ENCODE measurements at places on chromosomes 12 and 14.

GRCh38 chr14:69715725-69716477, 51.0 kb upstream of the SRSF5 start:
- peak; percentile 45 for DNase-seq

GRCh38 chr14:21244544-21244943, 24.7 kb downstream of the HNRNPC start:
- no peak for DNase-seq

GRCh38 chr14:97268097-97268496, 470.9 kb downstream of the VRK1 start:
- no peak for DNase-seq

- DNase-seq, result no peak
Observed at GRCh38 chr12:19128485-19128884, 1.0 kb upstream of the PLEKHA5 start.

DNA sequence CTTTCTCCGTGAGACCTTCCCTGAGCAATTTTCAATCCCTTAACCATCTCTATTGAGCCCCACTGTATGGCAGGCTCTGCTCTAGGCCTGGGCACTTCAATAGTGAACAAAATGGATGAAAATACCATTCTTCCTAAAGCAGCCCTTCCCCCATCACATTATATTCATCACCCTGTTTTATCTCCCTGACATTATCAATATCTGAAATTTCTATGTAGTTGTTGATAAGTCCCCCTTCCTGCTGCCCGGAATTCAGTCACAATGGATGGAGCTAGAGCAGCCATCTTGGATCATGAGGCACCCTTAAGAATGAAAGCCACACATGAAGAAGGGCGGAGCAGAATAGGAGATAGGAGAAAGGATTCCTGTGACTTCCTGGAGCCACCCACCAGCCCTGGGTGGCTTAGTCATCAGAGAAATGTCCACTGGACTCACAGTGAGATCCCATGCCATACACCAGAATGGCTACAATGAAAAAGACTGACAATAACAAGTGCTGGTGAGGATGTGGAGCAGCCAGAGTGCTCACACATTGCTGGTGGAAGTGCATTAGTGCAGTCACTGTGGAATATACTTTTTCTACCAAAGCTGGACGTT, 33.9 kb downstream of the SCARB1 start:
- DNase-seq, result no peak

GRCh38 chr12:33322519-33322918, 117.1 kb downstream of the SYT10 start:
- DNase-seq, result no peak

DNA sequence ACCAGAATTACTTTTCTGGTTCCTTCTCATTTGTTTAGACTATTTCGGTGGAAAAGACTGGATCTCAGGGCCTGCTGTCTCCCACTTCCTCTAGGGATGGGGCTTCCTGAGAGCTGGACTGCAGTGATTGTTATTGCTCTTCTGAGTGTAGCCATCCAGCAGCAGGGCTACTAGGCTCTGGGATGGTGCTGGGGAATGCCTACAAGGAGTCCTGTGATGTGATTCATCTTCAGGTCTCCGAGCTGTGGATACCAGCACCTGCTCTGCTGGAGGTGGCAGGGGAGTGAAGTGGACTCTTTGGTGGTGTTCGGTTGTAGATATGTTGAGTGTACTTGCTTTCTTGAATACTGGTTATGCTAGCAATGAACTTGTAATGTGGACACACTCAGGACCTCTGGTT, 42.7 kb downstream of the AEBP2 start:
- DNase-seq, result no peak

- DNase-seq, result no peak
Observed at GRCh38 chr12:127606476-127607015, 660.4 kb upstream of the TMEM132C start.

DNA sequence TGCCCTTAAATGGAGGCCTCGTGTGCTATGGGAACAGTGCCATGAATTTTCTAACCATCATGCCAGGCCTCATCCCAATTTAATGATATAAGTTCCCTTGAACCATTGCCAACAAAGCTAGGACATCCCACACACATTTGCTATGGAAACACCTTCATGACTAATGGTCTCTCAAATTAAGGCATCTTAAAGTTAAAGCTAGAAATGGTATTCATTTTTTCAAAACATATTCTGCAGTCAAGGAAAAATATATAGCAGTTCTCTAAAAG, 117.3 kb downstream of the BTG1 start:
- DNase-seq, result no peak

DNA sequence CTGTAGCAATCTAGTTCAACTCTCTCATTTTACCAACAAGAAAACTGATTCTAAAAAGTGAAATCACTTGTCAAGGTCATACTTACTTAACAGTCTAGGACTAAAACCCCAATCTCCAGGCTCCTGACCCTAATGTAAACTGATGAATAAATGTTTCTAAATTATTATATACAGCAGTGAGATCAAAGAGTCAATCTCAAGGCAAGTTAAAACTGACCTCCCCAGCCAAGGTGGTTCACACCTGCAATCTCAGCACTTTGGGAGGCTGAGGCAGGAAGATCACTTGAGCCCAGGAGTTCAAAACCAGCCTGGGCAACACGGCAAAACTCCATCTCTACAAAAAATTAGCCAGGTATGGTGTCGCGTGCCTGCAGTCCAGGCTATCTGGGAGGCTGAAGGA, 15.3 kb downstream of the CLIP1 start:
- DNase-seq, result no peak

GRCh38 chr12:117629454-117629853, 268.0 kb upstream of the NOS1 start:
- no peak for DNase-seq

DNA sequence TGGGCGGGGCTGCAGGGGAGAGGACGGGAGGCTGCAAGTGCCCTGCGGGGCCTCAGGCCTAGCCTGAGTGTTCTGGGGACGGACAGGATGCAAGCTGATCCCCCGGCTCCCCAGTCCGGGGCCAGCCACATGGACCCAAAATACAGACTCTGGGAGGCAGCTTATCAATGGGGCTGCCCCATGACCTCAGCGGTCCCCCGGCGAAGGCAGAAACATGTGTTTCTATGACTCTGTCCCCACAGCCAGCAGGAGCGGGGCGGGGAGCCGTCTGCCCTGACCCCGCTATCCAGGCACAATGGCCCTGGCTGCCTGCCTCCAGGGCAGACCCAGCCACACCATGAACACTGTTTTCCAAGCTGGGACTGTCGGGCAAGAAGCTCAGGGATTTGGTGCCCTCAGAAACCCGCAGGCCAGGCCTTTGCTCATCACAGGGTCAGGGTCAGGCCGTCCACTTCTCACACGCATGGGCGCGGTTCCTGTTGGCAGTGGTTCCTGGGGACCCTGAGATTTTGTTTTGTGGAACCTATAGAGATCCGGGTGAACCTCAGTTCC, 75.0 kb downstream of the RFLNA start:
- no peak for DNase-seq

- peak; percentile 70 for DNase-seq
Observed at GRCh38 chr14:54722791-54723432, 156.0 kb downstream of the SAMD4A start.

- no peak for DNase-seq
Observed at GRCh38 chr12:88994537-88994936, 357.8 kb downstream of the DUSP6 start.

- DNase-seq, result peak; percentile 45
Observed at GRCh38 chr14:63203618-63204406, 431 bp upstream of the RHOJ start.

GRCh38 chr14:23045419-23046357, 3.7 kb downstream of the PSMB11 start:
- no peak for DNase-seq

DNA sequence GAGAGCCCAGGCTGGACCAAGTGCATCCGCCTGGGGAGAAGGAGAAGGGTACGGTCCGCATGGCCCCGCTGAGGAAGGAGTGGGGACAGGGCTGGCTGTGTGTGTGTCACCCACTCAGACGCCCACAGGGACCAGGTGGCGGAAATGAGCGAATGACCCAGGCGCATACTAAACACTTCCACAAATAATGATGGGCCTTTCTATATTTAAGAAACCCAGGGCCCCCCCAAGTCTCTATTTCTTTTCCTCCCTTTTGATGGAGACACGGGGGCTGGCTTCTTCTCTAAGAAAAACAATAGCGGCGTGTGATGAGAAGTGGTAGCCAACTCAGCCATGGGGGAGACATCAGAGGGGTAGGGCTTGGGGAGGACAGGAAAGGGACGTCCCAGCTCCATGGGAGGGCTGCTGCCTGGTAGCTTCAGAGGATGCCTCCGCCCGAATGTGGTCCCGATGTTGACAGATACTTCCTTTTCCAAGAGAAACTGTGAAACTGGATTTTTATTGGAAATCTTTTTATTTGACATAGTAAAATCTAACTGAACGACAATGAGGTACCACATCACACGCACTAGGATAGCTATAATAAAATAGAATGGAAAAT, 6.3 kb upstream of the MAP1LC3B2 start:
- no peak for DNase-seq

GRCh38 chr12:50275556-50275955, 7.8 kb downstream of the LIMA1 start:
- DNase-seq, result peak; percentile 26

DNA sequence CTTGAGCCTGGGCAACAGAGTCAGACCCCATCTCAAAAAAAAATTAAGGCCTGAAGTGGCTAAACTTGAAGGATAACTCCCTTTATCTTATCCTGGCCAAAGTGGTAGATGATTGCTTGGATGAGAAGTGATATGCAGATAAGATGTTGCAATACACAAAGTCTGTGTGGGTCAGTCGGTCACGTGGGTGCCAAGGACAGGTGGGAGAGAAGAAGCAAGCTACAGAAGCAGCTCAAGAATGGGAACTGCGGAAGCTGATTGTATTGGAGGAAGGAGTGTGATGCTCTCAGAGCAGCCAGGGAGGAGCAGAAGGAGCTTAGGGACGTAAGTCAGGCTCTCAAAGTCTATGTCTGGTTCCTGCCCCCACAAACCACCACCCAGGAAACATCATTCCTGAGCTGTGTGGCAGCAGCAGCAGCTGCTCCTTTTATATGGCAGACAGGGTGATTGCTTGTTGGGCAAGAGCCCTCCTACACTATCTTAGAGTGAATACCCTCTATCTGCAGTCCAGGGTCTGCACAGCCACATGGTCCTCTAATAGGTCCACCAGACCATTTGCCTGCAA, 54.5 kb downstream of the ATP2A2 start:
- DNase-seq, result no peak

GRCh38 chr14:24634158-24634557, at the start of gene GZMB:
Gene GZMB, minus strand, starts transcription at chr14:24634190. Its CDS starts 30 bp downstream, at chr14:24634160.
- no peak for DNase-seq

- DNase-seq, result no peak
Observed at GRCh38 chr12:11834931-11835330, 185.5 kb downstream of the ETV6 start.

DNA sequence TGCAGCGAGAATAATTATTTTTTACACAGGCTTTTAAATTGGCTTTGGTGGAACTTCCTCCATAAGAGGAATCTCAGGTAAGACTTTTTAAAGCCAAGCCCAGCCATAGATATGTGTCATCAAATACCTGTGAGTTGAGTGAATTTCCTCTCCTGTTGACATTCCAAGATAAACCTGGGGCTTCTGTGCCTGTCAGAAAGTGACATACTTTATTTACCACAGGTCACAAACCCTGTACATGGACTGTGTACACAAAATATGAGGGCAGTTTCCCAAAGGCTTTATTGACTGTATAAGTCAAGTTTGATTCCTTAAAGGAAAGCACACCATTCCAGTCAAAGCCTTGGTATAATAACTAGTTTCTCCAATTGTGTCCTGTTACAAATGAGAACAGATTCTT, 25.9 kb upstream of the SRSF5 start:
- DNase-seq, result no peak

DNA sequence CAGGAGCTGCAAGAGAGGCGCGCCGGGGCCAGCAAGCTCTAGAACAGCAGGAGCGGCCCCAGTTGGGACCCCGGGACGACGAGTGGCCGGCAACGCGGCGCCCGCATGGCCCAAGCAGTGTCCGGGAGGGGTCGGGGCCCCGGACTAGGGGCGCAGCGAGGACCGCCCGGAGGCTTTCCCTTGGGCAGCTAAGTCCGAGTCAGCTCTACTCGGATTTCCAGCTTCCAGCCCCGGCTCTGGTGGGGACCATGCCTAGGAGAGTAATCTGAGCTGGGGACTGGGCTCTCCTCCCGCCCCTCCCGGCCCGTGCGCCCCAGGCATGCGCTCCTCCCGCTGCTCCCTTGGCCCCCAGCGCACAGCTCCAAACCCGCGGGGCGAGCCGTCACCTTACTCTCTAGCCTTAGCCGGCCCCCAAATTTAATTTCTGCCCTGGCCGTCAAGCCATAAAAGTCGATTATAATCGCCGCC, 41.6 kb upstream of the CAPRIN2 start:
- DNase-seq, result peak; percentile 85

DNA sequence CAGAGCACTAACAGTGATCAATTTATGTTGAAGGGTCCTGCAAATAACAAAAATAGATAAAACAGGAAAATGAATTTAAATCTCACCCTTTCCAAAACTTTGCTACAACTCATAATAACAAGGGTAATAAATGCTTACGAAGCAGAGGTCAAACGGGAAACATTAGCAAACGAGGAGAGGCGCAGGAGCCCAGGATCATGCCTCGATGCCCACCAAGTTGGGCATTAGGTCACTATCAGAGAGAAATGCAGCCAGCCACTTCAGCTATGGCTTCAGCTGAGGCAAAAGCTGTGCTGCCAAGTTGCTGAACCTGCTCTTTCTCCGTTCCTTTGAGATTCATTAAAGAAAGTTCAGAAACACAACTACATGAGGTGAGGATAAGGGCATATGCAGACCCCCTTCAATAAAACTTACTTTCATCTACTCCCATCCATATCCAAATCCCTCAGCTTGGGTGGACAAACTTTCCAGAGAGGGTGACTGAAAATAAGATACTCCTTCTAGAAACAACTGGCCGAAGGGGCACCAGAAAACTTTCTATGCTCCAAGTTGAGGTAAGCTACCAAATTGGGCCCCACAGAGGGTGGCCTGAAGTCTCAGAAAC, 7.9 kb downstream of the NKX2-1 start:
- no peak for DNase-seq

GRCh38 chr14:22391908-22392565, 197.0 kb downstream of the DAD1 start:
- peak; percentile 88 for DNase-seq

GRCh38 chr14:60254176-60254575, 5.2 kb downstream of the PPM1A start:
- no peak for DNase-seq

GRCh38 chr14:33606591-33606990, 344.3 kb downstream of the EGLN3 start:
- DNase-seq, result no peak

GRCh38 chr14:79021766-79022165, 851.6 kb downstream of the NRXN3 start:
- no peak for DNase-seq

GRCh38 chr12:52551216-52551865, 1.6 kb downstream of the KRT71 start:
- DNase-seq, result no peak

DNA sequence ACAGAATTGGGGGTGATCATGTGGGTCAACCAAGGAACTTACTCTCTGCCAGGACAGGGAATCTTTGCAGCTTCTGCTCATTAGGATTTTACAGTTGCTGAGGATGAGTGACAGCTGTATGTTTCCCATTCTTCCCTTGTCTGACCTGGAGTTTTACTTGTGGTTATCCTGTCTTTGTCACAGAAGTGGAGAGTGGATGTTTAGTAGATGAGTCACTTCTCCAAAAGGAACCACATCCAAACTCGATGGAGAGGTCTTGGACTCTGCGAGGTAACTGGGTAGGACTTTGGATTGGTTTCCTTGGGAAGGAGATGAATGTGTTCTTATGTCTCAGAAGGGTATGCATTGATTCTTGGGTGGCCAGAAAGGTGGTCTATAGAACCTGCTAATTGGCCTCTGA, 53.8 kb upstream of the USP44 start:
- DNase-seq, result no peak

GRCh38 chr12:88230271-88230670, 88.2 kb downstream of the TMTC3 start:
- DNase-seq, result no peak

All from cardiac muscle cell (in vitro differentiated cells and primary cell).